Fibroblast of skin of right quadriceps (primary cell): ENCODE measurements at places on chromosomes 12 and 14.

- no peak for DNase-seq
Observed at GRCh38 chr14:93725002-93725582, 63.2 kb downstream of the PRIMA1 start.

GRCh38 chr12:26833743-26834490 is 923 bp upstream of the ITPR2 start:
- no peak for DNase-seq

GRCh38 chr12:26869104-26869494 is 36.1 kb upstream of the ITPR2 start:
- DNase-seq: no peak

DNA sequence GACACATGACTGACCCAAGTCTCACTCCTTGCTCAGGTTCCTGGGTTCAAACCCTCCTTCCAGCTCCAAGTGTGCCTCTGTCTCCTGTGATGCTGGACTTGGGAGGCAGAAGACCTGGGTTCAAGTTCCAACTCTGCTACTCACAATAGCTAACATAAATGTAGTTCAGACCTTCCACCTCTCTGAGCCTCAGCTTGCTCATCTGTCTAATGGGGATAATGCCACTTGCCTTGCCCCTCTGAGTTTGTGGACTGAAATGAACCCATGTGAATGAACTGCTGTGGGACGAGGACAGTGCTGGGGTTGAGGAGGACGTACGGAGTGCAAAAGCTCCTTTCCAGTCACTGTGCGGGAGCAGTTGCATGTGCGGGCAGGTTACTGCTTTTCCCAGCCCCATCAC is 40.9 kb downstream of the ACADS start:
- no peak for DNase-seq

DNA sequence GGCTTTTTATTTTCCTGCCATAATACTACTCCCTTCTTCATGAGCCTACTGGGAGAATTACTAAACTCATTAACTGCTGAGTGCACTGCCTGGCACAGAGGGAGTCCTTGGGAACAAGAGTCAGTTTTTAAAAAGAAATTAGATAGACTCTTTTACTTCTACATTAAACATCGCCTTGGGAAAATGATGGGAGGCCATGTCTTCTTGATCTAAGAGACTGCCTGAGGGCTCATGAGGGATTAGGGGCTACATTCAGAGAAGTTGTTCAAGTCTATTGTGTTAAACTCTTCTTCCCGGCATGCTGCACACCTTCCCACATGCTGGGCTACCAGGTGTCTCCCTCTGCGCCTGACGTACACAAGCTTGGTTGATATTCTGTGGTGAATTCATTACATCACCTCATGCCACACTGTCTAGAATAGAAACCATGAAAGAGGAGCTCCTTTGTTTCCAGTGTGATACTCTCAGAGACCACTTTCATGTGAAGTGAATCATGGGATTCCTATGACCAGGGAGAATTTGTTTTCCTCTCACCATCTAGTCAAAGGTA is 1422.3 kb downstream of the AACS start:
- DNase-seq: no peak

DNA sequence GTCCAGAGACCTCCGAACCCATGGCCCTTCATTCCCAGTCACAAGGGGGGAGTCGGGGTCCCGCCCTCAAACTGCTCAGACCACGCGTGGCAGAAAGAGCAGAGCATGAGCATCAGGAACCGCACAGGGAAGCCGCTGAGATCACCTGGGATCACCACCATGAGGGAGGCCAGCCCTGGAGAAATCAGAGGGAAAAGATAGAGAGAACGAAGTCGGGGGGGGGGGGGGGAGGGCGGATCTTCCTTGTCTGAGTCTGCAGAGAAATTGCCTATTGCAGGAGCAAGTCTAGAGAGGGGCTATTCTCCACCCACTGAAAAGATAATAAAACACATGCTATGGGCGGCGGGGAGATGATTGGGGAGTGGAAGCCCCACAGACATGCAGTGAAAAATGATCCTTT is 884 bp upstream of the TMEM132C start:
- DNase-seq: no peak

DNA sequence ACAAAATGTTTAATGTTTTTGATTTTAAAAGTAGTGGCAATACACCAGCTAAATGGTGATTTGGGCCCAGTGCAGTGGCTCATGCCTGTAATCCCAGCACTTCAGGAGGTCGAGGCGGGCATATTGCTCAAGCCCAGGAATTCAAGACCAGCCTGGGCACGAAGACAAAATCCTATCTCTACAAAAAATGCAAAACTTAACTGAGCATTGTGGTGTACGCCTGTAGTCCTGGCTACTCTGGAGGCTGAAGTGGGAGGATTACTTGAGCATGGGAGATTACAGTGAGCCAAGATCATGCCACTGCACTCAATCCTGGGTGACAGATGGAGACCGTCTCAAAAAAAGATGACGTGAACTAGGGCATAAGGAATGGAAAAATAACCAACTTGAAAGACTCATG is 4.7 kb downstream of the RPL36AL start:
- DNase-seq: no peak

DNA sequence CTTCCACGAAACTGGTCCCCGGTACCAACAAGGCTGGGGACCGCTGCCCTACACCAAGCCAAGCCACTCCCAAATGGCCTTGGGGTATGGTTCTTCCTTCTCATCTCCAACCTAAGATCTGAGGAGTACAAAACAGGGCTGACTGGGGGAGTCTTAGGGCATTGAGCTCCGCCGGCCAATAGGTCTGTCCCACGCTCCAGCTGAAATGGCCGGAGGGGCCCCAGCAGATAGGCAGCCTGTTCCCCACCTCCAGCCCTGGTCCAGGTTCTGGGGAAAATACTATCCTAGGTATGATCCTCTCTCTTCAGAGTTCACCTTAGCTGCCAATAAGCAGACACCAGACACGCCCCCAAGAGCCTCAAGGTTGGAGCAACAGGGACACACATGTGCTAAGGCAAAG is 90.2 kb downstream of the ACTN1 start:
- DNase-seq: no peak

GRCh38 chr14:35819591-35820540 is 6.3 kb upstream of the BRMS1L start:
- no peak for DNase-seq

GRCh38 chr12:11630046-11630706 is 19.3 kb upstream of the ETV6 start:
- DNase-seq: no peak

GRCh38 chr12:108442067-108442466 is 73.0 kb upstream of the FICD start:
- DNase-seq: peak; percentile 12

GRCh38 chr14:99073431-99073830 is 198.6 kb downstream of the BCL11B start:
- DNase-seq: no peak

GRCh38 chr14:87679866-87680265 is 313.1 kb downstream of the GALC start:
- DNase-seq: no peak

DNA sequence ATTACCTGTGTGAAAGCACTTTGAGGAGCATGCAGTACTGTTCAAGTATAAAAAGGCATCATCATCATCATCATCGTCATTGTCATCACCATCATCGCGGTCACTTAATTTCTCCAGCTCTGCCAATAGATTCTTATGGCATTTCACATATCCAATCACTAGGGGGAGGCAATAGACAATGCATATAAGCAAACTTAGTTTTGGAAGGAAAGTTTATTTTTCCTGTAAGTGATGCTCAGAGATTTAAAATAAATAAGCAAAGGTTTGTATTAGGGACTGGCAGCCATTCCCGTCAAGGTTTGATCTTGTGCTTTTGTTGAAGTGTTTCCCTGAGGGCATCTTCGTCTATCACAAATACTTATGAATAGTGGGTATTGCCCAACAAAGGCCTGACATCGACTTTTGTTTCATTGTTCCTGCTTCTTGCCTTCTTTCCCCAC is 127.4 kb downstream of the KTN1 start:
- peak; percentile 65 for DNase-seq

DNA sequence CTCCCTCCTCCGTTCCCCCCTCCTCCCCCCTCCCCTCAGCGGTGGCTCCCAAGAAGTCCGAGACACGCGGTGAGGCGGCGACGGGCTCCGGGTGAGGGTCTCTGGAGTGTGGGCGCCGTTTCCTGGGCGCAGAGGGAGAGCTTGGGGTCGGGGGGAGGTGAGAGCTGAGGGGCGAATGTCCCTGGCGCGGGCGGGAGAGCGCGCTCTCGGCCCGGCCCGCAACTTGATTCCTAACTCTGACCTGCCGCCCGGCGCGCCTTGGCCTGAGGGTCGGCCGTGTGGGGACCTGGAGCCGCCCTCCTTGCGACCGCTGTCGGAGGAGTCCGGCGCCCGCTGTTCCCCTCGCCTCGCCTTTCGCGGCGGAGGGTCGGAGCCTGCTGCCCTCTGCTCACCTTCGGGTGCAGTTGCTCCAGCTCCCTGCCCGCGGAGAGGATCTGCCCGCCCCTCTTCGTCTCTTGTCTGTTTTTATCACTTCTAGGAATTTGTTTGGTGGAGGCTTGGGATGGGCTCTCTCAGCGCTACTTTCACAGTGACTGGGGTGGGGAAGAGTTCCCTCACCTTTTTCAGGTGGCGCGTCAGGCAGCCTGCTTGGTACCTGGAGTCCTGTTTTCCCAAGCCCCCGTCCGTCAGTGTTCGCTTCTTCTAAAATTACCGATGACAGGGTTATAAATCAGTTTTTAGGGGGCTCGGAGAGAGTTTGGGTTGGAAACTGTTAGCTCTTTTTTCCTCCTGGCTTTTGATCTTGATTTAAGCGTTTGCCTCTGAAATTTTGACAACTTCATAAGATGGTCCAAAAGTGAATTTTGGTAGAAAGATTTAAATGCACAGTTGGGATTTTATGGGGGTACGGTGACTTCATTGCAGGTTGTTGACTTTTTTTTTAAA is 495 bp downstream of the ADIPOR2 start:
- peak; percentile 17 for DNase-seq

DNA sequence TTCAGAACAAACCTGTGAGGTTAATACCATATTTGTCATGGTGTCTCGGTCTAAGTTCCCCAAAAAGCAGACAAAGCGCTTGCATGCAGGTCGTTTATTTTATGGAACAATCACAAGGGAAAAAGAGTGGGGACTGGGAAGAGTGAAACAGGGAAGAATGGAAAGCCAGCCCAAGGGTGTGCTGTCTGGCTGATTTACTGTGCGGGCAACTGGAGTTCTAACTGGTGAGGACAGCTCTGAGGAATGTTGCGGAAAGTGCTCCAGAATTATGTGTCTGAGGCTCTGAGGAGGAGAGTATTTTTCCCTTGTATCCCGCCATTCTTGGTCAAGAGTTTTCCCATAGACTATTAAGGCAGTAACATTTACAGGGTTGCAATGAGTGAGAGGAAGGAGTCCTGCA is 465.4 kb downstream of the RMST start:
- DNase-seq: no peak

DNA sequence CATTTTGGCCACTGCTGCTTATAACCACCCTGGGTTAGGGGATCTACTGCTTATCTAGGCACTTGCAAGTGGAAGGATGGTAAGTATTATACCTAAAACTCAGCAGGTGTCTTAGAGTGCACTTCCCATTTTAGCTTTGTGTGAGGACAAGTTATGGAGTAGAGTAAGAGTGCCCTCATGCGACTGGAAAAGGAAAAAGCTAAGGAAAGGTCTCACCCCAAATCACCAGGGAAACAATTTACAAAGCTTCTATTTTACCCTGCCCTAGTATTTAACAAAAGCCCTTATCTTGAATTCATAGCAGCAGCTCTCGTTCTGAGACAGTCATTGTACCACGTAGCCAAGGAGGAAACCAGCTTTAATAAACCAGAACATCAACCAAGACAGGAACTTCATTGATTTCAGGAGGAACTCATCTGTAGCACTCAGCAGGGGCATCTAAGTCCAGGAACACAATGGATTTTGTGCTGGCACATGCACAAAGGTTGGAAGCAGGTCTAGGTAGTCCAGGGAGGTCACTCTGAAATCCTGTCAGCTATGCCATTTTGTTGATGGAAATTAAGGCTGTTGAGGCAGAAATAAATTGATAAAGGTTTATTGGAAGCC is 2.9 kb downstream of the RDH12 start:
- DNase-seq: peak; percentile 36

- DNase-seq: no peak
Observed at GRCh38 chr12:19852100-19852855, 413.0 kb downstream of the AEBP2 start.

DNA sequence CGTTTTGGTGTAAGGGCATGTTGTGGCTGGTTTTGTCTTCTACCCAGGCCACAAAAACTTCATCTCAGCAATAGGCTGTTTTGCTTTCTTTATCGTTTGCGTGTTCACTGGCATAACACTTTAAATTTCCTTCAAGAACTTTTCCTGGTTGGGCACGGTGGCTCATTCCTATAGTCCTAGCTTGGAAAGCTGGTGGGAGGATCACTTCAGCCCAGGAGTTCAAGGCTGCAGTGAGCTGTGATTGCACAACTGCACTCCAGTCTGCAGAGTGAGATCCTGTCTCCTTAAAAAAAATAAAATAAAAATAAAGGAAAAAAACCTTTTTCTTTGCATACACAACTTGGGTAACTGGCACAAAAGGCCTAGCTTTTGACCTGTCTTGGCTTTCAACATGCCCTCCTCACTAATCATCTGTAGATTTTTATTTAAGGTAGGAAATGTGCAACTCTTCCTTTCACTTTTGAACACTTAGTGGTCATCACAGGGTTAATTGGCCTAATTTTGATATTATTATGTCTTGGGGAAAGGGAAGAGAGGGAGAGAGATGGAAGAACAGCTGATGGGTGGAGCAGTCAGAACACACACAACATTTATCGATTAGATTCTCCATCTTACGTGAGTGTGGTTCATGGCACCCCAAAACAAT is 78.9 kb upstream of the PSMA6 start:
- no peak for DNase-seq

GRCh38 chr12:93616584-93617101 is 44.2 kb downstream of the SOCS2 start:
- DNase-seq: peak; percentile 18

- no peak for DNase-seq
Observed at GRCh38 chr12:78959556-78959955, 95.0 kb downstream of the SYT1 start.

DNA sequence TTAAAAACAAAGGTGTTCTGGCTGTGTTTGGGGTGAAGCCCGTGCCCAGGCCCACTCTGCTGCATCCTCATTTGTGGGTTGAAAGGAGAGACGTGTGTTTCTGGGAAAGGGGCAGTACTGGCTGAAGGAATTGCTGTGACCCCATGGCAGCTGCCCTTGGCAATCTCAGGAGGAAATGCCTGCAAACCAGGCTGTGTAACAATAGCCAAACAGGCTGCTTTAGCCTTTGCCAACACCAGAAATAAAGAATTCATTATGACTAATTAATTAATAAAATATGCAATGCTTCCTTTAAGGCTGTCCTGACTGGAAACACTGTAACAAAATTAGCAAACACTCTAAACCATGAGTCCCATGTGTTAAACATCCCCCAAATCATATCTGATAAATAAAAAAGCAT is 53.0 kb upstream of the KRR1 start:
- DNase-seq: peak; percentile 32
